ENCODE measurements at places on chromosomes 1 and 21.

DNA sequence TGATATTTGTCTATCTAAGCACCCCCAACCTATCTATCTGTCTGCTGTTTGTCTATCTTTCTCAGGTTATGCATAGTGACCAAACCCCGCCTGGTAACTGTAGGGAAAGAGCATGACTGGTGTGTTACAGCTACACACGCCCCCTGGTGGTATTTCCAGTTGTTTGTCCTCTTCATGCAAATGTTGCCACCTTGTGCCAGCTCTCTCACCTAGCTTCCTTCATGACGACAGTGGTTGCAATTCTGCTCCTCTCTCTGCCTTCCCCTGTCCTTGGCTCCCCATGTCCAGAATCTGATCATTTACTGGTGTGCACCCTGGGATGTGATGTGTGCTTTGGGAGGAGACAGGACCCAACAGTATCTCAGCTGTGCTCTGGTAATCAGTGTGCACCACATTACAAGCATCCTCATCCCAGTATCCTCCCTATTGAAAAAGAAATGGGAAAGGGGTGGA lies 8.1 kb upstream of the INKA2 start:
- DNase-seq: peak; percentile 79

GRCh38 chr1:172179918-172180317 lies 240.6 kb upstream of the C1orf105 start:
- DNase-seq: no peak

DNA sequence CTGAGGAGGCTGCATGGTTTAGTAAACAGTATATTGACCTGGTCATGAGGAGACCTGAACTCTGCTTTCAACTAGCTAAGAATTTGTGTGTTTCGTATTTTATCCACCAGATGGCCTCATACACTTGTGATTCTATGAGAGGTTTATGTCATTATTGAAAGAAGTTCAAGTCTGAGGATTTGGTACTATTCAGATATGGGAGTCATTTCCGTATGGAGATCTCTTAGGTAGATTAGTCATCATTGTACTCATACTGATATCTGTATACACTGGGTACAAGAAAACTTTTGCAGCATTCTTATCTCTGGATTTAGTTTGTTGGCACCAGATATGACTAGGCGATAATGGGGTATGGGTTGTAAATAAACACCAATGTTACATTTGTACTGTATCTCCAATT lies 26.6 kb downstream of the ATF6 start:
- peak; percentile 92 for DNase-seq

DNA sequence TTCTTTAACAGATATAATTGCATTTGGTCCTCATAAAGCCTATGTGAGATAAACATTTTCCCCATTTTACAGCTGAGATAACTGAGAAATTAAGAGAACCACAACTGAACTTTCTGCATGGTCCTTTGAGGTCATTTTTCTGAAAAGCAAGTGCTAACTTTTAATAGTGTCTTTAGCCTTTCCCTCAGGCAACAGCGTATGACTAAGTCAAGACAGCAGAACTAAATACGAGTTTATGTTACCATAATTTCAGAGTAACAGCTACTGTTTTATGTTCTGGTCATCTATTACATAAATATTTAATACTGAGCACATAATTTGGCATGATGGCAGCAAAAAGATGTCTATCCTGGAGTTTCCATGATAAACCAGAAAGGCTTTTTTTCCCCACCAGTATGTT lies 95.6 kb downstream of the OLFML2B start:
- DNase-seq: no peak

DNA sequence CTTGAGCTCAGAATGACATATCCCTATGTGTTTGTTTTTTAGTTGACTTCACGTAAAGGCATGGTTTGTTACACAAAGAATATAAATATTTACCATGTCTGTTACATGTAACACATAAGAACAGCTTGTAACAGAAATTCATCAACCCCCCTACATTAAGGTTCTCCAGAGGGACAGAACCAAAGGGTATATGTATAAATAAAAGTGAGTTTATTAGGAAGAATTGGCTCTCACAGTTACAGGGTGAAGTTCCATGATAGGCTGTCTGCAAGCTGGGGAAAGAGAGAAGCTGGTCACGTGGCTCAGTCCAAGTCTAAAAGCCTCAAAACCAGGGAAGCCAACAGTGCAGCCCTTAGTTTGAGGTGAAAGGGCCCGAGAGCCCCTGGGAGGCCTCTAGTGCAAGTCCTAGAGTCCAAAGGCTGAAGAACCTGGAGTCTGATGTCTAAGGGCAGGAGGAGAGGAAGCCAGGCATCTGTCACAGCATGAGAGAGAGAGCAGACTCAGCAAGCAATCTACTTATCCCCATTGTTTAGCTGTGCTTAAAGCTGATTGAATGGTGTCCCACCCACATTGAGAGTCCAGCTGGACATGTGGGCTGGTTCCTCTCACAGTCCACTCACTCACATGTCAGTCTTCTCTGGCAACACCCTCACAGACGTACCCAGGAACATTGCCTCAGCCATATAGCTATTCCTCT lies 15.8 kb downstream of the THRAP3 start:
- no peak for DNase-seq

DNA sequence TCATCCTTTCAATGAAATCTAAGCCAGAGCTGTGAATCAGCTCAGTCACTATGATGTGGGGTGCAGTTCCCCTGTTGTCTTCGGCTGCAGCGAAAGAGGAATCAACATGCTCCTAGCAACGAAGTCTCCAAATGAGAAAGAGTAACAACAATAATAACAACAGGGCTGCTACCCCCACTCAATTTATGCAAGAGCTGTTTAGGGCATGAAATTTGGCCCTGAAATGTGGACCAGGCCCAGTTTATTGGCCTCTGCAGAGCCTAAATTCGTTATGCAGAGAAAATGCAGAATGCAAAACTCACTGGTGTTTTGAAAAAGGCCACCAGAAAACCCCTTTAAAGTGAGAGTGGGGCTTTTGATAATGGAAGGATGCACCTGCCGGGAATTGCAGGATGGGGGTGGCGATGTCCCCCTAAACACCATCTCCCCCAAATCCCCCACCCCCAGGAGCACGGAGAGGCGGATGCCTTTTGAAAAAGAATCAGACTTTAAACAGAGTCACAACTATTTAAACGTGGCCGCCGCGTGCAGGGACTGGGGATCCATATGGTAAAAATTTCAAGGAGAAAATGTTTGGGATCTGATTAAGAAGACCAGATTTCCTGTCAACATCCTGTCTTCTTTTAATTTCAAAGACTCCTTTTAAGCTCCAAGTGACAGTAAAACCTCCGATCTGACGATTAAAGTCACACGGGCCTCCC lies 1.9 kb downstream of the RUNX3 start:
- DNase-seq: no peak

- no peak for DNase-seq
These were observed 102.7 kb downstream of the HIVEP3 start for GRCh38 chr1:41816061-41816460.

DNA sequence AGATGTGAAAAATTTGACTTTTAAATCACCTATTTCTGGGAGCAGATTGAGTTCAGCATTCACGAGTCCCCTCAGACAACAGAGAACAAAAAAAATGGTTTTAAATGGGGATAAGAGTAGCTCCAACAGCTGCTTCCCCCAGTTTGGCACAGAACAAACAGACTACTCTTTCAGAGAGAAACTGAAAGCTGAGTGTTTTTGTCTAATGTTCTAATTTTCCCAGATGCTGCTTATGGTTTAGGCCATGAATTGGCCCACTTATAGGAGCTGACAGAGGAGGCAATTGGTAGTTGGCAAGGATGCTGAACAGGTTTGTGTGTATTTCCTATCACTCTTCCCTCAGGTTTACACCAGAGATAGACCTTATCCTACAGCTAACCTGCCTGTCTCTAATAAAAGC lies 1637.4 kb upstream of the PRMT6 start:
- DNase-seq: no peak

GRCh38 chr1:16243936-16244649 lies 7.1 kb upstream of the CPLANE2 start:
- peak; percentile 81 for DNase-seq

- no peak for DNase-seq
These were observed 80.9 kb downstream of the PCBP3 start for GRCh38 chr21:45724345-45724961.

DNA sequence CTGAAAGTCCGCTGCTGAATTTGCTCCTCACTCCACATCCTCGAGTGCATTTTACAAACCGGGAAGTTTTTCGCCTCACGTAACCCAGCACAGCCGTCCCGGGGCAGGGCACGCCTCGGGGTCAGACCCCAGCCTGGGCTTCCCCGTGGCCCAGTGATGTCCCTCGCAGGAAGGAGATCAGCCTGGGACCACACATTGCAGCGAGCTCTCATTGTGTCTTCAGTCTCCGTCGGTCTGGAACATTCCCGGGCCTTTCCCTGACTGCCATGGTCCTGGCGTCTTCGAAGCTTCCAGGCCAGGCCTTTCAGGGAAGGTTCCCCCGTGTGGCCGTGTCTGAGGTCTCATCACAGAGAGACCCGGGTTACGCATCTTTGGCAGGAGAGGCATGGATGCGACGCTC lies 43.5 kb downstream of the MORN1 start:
- DNase-seq: no peak

GRCh38 chr1:172708452-172708851 lies 49.5 kb downstream of the FASLG start:
- DNase-seq: no peak

GRCh38 chr1:192555399-192555798 lies 20.2 kb upstream of the RGS1 start:
- peak; percentile 46 for DNase-seq

DNA sequence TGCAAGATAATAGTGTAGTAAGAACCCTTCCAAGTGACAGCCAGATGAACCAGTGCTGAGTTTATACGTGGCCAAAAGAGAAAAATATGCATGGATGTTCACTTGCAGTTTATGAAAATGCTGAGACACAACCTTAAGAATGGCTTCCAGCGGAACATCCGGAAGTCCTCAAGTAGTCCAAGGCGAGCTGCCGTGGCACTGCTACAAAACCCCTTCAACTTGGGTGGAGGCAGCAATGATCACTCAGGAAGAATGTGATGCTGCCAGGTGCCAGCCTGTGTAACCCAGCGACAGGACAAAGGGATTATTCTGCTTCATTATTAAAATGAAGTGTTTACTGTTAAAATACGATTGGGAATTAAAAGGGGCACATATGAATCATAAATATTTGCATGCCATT lies 179.6 kb downstream of the RUNX1 start:
- no peak for DNase-seq

DNA sequence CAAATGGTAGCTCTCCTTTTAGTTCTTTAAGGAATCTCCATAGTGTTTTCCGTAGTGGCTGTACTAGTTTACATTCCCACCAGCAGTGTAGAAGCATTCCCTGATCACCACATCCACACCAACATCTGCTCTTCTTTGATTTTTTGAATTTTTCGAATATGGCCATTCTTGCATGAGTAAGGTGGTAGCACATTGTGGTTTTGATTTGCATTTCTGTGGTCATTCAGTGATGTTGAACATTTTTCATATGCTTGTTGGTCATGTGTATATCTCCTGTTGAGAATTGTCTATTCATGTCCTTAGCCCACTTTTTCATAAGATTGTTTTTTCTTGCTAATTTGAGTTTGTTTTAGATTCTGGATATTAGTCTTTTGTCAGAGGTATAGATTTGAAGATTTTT lies 84.6 kb upstream of the B3GALT2 start:
- DNase-seq: peak; percentile 96

DNA sequence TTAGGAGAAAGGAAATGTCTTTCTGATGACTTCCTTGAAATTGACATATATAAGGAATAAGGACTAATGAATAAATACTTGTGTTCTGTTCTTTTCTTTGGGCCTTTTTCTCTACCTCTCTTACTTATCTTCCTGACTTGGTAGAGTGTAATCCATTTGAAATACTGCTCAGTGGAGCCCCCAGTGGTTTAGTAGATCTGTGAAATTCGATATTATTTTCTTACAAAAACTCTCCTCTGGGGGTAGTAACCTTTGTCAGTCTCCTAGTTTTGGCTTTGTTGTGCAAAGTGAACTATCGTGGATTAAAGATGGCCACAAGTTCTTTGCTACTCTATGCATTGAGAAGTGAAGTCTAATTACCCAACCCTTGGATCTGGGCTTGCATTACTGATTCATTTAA lies 48.8 kb downstream of the DUSP10 start:
- no peak for DNase-seq

DNA sequence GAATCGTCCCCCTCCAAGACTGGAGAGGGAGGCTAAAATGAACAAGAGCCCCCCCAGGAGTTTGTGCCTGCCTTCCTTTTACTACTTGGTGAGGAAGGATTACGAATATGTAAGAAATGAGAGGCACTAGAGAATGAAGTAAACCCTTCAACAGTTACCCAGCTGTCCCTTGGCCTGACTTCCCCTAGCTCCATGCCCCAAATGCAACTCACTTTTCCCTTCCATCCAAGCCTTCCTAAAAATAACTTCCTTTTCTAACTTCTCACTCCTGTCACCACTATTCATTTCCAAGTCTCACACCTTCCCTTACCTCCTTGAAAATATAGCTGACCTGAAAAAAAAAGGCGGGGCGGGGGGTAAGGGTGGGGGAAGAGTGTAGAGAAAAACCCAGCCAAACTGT lies 96.6 kb upstream of the HNRNPU start:
- no peak for DNase-seq

DNA sequence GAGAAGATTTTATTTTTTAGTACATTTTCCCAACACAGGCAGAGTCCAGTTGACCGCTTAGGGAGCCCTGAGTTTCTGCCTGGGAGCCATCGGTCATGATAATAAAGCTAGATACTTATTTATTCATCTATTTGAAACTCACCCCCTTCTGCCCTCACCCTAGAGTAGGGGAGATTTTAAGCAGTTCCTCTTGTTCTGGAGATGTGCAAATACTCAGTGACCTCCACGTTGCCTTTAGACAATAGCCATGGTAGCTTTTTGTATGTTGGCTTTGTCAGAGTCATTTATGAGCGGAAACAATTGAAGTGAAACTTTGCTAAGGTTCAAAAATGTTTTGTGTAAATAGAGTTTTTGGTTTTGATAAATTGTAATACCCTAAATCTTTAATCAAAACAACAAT lies 45.7 kb upstream of the PLPPR4 start:
- no peak for DNase-seq

DNA sequence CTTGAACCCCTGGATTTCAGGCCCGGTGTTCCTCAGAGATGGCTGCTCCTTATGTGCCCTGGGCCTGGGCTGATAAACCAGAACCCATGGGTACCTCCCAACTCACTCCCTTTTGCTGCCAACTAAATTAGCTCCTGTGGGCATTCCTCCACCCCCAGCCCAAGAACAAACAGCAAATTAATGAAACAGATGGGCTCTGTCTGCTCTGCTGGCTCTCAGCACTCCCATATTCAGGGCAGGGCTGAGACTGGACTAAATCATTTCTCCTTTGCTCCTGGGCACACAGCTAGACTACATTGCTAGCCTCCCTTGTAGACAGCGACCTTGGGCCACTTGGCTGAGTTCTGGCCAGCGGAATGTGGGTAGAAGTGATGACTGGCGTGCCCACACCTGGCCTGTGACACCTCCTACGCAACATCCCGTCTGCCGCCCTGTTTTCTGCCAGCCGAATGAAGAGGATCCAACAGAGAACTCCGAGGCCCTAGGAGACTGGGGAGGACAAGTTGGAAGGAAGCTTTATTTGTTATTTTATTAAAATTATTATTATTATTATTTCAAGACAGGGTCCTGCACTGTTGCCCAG lies 101.9 kb upstream of the DISP3 start:
- no peak for DNase-seq

Measured in iris pigment epithelial cell (primary cell).